SJSA1 (cell line): ENCODE measurements at places on chromosomes 2 and 18. TPM values are rescaled to one million over a fixed set of nuclear protein-coding genes. Genes with fewer than 3 reads are reported as not detected.

Gene DNAH6
- 0.58 and 1.1 TPM in 2 replicates for total RNA-seq

Gene OSR1
- total RNA-seq: 1.9 and 2.2 TPM in 2 replicates

GRCh38 chr18:60189856-60190255 is 182.7 kb downstream of the MC4R start:
- H3K27ac ChIP-seq: no peak overlapping the region
- no peaks in the 10 kb centered on the region for H3K4me1 ChIP-seq
- no peak for DNase-seq
- no peaks in the 10 kb centered on the region for H3K27me3 ChIP-seq
- no peak overlapping the region for H3K4me3 ChIP-seq

GRCh38 chr18:67483237-67483636 is 33.3 kb downstream of the DSEL start:
- no peaks in the 10 kb centered on the region for H3K4me1 ChIP-seq
- no peak overlapping the region for H3K4me3 ChIP-seq
- H3K36me3 ChIP-seq: no peaks in the 10 kb centered on the region
- DNase-seq: no peak

- H3K4me3 ChIP-seq: no peak overlapping the region
- H3K27ac ChIP-seq: no peak overlapping the region
- no peaks in the 10 kb centered on the region for H3K27me3 ChIP-seq
- no peaks in the 10 kb centered on the region for H3K36me3 ChIP-seq
- peaks cover 4% of the 10 kb centered on the region for H3K4me1 ChIP-seq
Observed at GRCh38 chr18:62106271-62106670, 80.6 kb downstream of the PIGN start.

GRCh38 chr2:154198866-154199265 is 327.1 kb downstream of the GALNT13 start:
- no peaks in the 10 kb centered on the region for H3K4me1 ChIP-seq
- no peak overlapping the region for H3K27ac ChIP-seq
- H3K36me3 ChIP-seq: no peaks in the 10 kb centered on the region
- DNase-seq: no peak
- H3K4me3 ChIP-seq: no peak overlapping the region

DNA sequence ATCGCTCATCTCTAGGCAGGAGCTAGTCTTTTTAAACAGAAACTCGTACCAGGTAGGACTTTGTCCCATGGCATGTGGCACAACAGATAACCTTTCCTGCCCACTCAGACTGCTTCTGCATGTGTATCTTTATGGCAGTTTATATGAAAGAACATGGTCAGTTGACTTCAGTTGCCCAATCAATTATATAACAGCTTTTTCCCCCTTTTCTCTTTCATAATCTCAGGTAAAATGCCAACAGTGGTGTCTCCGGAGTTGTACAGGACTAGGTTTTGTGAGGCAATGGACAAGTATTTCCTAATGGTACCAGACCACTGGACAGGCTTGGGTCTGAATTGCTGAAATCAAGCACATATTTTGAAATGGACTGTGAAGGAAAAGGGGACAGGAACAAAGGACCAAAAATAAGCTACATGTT is 51.6 kb upstream of the PTH2R start:
- H3K4me1 ChIP-seq: peaks cover 19% of the 10 kb centered on the region
- H3K4me3 ChIP-seq: no peak overlapping the region
- H3K27ac ChIP-seq: no peak overlapping the region
- DNase-seq: no peak
- H3K27me3 ChIP-seq: no peaks in the 10 kb centered on the region
- H3K36me3 ChIP-seq: peaks cover 56% of the 10 kb centered on the region

- H3K27ac ChIP-seq: no peak overlapping the region
- DNase-seq: peak; percentile 10
Observed at GRCh38 chr18:70432804-70433400, 144.1 kb downstream of the SOCS6 start.

- no peaks in the 10 kb centered on the region for H3K36me3 ChIP-seq
- no peak overlapping the region for H3K27ac ChIP-seq
- no peaks in the 10 kb centered on the region for H3K4me1 ChIP-seq
Observed at GRCh38 chr2:111638274-111638877, 245.6 kb downstream of the ANAPC1 start.

- H3K4me1 ChIP-seq: no peaks in the 10 kb centered on the region
- DNase-seq: peak; percentile 18
- H3K27ac ChIP-seq: no peak overlapping the region
- H3K36me3 ChIP-seq: no peaks in the 10 kb centered on the region
- H3K4me3 ChIP-seq: no peak overlapping the region
Observed at GRCh38 chr2:88880441-88880953, 189.0 kb downstream of the RPIA start.

GRCh38 chr2:151114874-151115273 is 146.8 kb downstream of the RBM43 start:
- H3K4me1 ChIP-seq: no peaks in the 10 kb centered on the region
- no peaks in the 10 kb centered on the region for H3K27me3 ChIP-seq
- no peaks in the 10 kb centered on the region for H3K36me3 ChIP-seq
- no peak overlapping the region for H3K4me3 ChIP-seq
- DNase-seq: no peak
